Stimulated activated CD8-positive, alpha-beta memory T cell treated with anti-CD3 and anti-CD28 coated beads, Interleukin-12 subunit alpha, Interleukin-12 subunit beta, amount 100 ng/mL, for 1 hour (primary cell): ENCODE measurements at places on chromosomes 7 and 10.

DNA sequence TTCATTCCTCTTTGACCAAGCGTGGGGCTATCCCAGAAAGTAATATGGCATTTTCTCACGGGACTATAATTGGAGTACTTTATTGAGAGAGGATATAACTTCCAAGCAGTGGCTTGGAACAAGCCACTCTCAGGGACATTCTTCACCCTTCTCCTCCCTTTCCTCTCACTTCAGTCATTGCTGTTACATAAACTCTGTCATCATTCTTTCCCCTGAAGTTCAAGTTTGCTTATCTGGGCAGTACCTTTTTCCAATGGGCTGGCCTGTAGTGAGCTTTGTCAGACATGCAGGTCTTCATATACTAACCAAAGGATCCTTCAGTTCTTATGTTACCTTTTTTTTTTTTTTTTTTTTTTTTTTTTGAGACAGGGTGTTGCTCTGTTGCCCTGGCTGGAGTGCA is 58.7 kb upstream of the KMT2E start:
- DNase-seq = no peak

DNA sequence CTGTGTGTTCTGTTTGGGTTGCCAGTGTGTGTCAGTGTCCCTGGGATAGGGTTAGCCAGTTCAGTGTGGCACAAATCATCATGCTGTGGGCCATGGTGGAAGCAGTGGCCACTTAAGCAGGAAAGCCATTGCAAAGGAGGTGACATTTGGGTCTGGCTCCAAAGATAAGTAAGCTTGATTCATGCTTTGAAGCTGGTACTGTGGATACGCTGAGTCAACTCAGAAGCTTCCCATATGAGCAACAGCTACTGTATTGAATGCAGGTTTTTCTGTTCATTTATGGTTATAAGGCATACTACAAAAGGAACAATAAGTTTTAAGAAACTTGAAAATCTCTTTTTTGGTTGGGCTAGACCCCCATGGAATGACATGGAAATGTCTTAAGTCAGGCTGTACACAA is 143.1 kb downstream of the BMPER start:
- DNase-seq = no peak

- peak; percentile 35 for DNase-seq
Measured at GRCh38 chr7:121530227-121531174, 134.4 kb upstream of the FAM3C start.

GRCh38 chr7:101299511-101300464 is 21.8 kb downstream of the IFT22 start:
- DNase-seq = no peak

GRCh38 chr10:36383349-36383748 is 741.3 kb upstream of the FZD8 start:
- no peak for DNase-seq

DNA sequence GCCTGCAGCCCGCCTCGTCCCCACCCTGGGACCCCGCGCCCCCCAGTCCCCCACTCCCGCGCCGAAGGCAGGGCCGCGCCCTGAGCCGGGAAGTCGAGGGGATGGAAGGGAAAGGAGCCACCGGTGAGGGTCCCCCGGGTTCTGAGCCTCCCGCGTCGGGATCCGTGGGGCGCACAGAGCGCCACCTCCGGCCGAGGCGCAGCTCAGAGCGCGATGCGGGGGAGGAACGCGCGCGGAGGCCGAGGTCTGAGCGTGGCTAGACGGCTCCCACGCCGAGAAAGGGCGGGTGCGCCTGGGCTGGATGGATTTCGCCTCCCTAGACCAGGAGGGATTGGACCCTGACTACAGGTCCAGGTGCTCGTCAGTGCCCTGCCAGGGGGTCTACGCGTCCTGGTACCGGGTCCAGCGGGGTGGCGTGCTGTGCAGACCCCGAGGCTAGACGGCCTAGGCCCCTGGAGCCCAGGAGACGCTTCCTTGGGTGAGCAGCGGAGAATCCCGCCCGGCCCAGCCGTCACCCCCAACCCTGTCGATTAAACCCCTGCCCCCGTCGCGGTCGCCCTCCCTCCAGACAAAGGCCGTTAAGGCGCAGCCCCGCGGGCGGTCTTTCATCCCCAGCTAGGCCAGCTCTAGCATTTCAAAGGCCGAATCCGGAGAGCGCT is 986 bp upstream of the PDGFA start:
- DNase-seq = no peak

DNA sequence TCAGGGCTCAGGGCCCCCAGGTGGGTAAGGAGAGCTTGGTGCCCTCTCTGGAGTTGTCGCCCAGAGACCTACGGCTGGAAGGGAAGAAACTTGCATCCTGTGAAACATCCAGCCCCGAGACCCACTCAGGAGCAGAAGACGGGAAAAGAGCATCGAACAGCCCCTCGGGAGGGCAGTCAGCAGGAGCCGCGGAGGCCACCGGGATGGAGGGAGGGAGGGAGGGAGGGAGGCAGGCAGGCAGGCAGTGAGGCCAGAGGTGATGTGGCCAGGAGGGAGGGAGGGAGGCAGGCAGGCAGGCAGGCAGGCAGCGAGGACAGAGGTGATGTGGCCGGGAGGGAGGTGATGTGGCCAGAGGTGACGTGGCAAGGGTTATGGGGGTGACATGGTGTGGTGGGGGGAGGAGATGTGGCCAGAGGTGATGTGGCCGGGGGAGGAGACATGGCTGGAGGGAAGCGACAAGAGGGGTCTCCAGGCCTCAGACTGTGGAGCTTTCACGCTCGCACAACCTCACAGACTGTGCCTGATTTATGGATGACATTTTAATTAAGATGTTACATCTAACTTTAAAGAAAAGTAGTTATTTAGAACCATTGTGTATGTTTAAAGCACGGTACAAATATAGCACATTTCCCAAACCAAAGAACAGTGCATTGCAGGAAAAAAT is 141.1 kb downstream of the DIP2C start:
- no peak for DNase-seq

GRCh38 chr7:46953008-46953407 is 628.9 kb downstream of the TNS3 start:
- no peak for DNase-seq

GRCh38 chr10:58373442-58373827 is 11.8 kb upstream of the TFAM start:
- no peak for DNase-seq

DNA sequence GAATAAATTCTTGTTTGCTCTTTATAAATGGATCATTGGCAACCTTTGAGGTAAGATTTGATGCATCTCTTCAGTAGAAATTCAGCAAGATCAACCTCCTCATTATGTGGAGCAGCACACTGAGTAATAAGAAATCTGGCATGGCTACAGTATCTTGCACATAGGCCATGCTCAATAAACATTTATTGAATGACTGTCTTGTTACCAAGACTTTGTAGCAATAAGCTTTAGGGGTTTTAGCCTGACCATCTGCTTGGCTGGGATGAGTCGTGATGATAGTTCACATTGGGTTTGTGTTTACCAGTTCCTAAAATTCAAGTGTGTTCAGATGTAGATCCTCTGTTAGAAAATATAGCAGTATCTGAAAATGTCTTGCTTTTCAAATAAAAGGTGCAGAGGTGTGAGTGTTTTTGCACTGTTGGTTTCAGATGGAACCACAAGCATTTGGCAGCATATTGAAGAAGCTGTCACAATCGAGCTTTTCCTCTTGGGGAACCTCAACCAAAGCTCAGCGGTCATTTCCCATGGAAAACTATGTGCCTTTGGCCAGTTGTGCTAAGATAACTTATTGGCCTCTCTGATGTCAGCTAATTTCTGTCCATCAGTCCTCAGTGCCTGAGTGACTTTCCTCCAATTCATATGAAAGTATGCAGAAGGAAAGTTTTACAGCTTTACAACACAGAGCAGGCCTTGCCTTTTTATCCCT is 442.6 kb downstream of the GFRA1 start:
- no peak for DNase-seq

GRCh38 chr7:112619343-112619742 is 138.6 kb downstream of the LSMEM1 start:
- no peak for DNase-seq

DNA sequence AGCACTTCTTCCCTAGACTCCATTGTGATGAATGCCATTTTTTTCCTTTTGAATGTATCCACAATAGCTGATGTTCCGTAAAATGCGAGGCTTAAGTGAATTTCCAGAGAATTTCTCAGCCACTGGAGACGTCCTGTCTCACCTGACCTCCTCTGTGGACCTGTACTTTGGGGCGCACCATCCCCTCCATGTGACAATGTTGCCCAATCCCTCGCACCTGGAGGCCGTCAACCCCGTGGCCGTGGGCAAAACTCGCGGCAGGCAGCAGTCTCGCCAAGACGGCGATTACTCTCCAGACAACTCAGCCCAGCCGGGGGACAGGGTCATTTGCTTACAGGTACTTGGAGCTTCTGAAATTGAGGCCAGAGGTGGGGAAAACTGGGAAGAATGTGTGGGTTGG is 20.2 kb downstream of the DHTKD1 start:
- DNase-seq = no peak

- no peak for DNase-seq
Measured at GRCh38 chr7:157542068-157543021, 205.5 kb downstream of the DNAJB6 start.

DNA sequence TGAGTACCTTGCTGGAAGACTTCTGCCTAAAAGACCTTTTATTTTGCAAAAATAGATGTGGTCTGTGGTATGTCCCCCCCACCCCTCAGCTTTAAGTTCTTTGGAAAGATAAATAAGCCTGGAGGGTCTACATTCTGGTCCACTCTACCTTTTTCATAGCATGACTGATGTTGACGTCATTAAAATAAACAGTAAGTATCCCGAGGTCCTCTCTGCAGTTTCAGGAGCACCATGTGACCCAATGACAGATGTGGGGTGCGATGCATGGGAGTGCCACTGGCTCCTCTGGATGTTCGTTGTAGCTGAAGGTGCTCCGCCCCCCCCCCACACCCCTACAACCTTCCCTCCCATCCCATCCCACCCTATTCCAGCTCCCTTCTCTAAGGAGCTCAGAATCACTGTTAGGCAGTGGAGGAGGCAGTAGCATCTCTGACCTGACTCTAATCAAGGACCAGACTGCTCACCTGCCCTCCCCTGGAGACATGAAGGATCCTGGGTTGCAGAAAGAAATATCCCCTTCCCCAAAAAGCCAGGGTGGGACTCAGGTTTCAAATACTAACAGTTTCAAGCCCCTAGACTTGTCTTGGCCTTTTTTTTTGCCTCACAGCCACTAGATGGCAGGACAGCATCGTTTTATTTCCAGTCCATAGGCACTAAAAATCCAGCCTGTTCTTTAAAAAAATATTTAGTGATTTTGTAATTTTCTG is 25.1 kb downstream of the CASP7 start:
- no peak for DNase-seq

- no peak for DNase-seq
Measured at GRCh38 chr7:2120841-2121830, 111.6 kb downstream of the MAD1L1 start.

GRCh38 chr7:141352955-141353354 is 198.3 kb upstream of the AGK start:
- no peak for DNase-seq

GRCh38 chr10:104333032-104333727 is 5.1 kb downstream of the ITPRIP start:
- DNase-seq = peak; percentile 52

- DNase-seq = no peak
Measured at GRCh38 chr7:118420888-118421287, 196.4 kb downstream of the ANKRD7 start.

DNA sequence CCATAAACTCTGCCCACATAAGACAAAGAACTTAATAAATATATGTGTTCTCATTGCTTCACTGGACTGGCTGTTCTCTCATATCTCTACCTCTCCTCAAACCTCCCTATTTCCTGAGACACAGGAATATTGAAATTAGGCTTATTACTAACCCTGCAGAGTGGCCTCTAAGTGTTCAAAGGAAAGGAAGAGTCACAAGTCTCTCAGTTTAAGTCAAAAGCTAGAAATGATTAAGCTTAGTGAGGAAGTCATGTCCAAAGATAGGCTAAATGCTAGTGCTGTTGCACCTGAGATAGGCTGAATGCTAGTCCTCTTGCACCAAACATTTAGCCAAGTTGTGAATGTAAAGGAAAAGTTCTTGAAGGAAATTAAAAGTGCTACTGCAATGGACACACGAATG is 41.1 kb downstream of the GNAI1 start:
- no peak for DNase-seq

- no peak for DNase-seq
Measured at GRCh38 chr10:77799352-77799751, 127.2 kb downstream of the DLG5 start.

GRCh38 chr10:122062831-122063674 is 74.1 kb downstream of the TACC2 start:
- no peak for DNase-seq

GRCh38 chr7:91067242-91067641 is 197.0 kb upstream of the FZD1 start:
- no peak for DNase-seq

GRCh38 chr10:71547312-71547711 is 150.6 kb downstream of the CDH23 start:
- no peak for DNase-seq

GRCh38 chr10:77219046-77219445 is 418.6 kb downstream of the KCNMA1 start:
- DNase-seq = no peak

DNA sequence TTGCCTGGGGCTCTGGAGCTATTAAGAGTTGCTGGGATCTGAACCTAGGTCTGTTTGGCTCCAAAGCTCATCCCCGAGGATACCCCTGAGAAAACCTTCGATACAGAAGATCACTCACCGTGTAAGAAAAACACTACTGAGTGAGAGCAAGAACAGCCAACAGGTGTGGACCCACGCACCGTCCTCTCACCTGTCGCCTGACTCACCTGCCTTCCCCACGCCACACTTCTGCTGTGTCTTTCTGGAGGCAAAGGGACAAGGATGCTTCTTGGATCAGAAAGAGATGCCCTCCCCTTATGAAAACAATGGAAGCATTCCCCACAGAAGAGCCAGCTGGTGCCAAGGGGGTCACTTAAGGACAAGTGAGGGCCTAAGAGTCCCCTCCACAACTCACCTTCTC is 46.7 kb downstream of the COL13A1 start:
- no peak for DNase-seq

GRCh38 chr7:6227294-6227846 is 45.1 kb downstream of the CYTH3 start:
- no peak for DNase-seq

GRCh38 chr10:1310271-1310789 is 254.1 kb downstream of the WDR37 start:
- DNase-seq = no peak

GRCh38 chr7:140645166-140645900 is 4.7 kb upstream of the DENND2A start:
- no peak for DNase-seq

- DNase-seq = no peak
Measured at GRCh38 chr7:66399566-66399965, 194.4 kb downstream of the TPST1 start.

- DNase-seq = no peak
Measured at GRCh38 chr7:142787034-142787768, 16.4 kb downstream of the PRSS2 start.

GRCh38 chr10:3716093-3716492 is 68.9 kb downstream of the KLF6 start:
- no peak for DNase-seq

DNA sequence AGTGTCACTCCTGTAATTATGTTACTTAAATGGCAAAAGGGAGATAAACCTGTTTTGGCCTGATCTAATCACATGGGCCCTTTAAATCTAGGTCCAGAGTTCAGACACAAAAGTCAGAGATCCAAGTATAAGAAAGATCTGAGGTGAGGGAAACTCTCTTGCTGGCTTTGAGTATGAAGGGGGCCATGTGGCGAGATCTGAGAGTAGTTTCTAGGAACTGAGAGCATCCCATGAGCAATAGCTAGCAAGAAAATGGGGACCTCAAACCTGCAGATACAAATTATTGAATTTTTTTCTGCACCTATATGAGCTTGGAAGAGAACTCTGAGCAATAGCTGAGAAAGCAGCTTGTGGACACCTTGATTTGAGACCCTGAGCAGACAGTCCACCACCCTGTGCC is 27.6 kb downstream of the ANKRD7 start:
- no peak for DNase-seq
